ENCODE measurements at places on chromosomes 7 and 10.
A peak's percentile ranks its signal among the peaks of the same experiment; 100 is the strongest.

DNA sequence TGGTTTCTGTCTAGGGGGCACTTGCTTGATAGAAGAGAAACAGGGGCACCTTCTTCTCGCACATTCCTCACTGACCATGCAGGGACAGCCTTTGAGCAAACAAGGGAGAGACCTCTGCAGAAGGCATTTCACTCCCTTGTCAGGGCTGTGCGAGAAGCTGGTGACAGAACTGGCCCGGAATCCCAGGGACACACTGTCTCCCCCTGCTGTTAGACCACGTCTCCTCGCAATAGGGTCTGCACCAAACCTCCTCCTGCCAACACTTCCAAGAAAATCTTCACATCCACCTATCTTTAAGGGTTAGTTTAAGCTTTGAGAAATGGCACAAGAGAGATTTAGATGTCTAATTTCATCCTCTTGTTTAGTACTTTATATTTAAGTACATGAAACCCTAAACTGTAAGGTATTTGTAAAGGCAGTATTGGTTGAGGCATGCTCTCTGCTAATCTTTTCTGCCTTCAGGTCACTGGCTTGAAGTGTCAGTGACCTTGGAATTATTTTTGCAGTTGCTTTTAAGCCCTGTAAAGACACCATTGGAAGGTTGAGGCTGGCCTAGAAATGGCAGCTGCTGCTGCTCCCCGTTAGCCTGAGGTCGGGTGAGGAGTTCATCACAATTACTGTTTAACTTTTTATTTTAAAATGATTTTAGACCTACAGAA is 37.0 kb downstream of the RBM20 start:
- no peak for DNase-seq

- DNase-seq: no peak
These were observed at the start of gene GBX1 for GRCh38 chr7:151167197-151167961. Gene GBX1 (minus strand): TSS chr7:151167694. CDS start chr7:151167548, 146 bp downstream.

DNA sequence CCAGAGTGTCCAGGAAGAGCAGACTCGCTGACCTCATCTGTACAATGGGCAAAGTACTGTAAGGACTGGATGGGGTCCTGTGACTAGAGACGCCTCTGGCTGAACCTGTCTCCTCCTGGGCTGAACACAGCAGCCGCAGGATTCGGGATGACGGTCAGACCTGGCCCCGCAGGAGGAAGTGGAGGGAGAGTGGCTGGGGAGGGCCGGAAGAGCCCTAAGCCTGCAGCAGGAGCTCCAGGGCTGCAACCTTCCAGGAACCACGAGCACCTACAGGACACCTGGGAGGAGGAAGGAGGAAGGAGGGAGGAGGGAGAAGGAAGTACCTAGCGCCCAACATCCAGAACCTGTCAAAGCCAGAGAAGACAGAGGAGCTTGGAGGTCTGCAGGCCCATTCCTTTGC is 30.3 kb downstream of the TNRC18 start:
- no peak for DNase-seq

- no peak for DNase-seq
These were observed 205.6 kb downstream of the MDFIC start for GRCh38 chr7:115127399-115128021.

- DNase-seq: no peak
These were observed 126.7 kb upstream of the TMEM196 start for GRCh38 chr7:19900118-19900517.

DNA sequence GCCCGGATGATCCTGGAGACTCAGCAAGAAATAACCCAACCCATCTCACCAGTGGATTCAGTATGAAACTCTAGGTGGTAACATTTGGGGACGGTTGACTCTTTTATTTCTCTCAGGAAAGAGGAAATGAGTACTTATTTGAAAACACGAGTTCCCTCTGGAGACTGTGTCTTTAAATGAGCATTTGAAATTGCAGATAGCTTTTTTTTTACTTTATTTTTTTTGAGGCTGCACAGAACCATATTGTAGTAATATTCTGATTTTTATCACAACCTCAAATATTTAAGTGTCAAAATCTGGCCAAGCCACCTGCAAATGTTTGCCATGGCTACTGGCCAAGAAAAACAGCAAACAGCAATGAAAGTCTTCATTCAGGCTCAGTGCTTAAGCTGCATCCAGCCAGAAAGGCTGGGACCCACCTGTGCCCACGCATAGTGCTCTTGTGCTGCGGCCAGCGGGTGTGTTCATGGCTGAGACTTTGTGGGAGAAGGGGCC is 160.8 kb downstream of the CREB5 start:
- DNase-seq: no peak

GRCh38 chr10:6019796-6020195 is 42.4 kb downstream of the IL2RA start:
- DNase-seq: no peak

GRCh38 chr7:123635551-123636359 is 19.9 kb upstream of the LMOD2 start:
- no peak for DNase-seq

GRCh38 chr10:127405221-127405620 is 143.9 kb upstream of the NPS start:
- no peak for DNase-seq

DNA sequence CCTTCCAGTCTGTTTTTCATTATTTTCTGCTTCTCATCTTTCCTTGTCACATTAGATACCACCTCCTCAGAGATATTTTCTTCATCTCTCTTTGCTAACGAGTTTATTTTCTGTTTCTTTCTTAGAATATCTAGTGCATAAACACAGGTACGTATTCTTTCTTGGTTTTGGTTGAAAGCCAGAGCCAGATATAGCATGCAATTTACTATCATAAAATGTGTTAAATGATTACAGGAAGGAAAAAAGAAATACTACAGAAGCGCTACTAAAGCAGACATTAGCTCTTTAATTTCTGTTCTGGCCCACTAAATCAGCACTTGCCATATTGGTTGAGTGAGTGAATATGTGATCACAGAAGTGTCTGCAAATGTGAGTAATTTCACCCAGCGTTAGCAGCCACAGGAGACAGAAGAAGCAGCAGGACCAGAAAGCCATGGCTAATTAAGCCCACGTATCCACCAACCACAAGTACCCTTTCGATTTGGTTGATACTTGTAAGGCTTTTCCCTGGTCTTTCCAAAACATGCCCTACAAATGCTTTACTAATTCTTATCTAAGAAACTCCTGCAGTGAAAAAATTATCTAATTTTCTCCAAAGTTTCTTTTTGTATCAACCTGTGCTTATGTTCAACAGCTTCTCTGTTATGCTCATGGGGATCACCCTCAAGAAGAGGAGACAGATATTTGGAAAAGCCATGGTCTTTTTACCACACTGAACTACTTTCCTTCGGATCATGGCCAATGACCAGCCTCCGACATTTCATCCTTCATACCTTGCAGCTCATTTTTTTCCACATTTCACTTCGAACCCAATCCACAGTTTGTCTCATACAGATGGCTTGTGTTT is 23.1 kb upstream of the MACC1 start:
- DNase-seq: no peak

DNA sequence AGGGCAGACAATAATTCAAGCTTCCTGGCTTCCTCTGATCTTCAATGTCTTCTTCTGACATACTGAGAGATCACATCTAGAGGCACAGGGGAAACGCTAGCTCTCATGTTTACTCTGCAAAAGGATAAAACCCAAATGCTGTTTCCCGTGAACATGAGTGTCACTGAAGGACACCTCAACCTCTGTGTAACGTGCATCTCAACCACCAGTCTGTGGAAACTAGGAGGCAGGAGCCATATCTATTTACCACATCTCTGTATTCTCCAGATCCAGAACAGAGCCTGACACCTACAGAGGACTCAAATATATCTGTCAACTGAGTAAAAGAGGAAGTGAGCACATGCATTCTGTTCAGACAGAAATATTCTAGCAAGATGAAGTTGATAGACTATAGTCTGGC is 140.3 kb upstream of the TARP start:
- DNase-seq: no peak

- DNase-seq: no peak
These were observed 119.1 kb downstream of the PRKCQ start for GRCh38 chr10:6460861-6461409.

DNA sequence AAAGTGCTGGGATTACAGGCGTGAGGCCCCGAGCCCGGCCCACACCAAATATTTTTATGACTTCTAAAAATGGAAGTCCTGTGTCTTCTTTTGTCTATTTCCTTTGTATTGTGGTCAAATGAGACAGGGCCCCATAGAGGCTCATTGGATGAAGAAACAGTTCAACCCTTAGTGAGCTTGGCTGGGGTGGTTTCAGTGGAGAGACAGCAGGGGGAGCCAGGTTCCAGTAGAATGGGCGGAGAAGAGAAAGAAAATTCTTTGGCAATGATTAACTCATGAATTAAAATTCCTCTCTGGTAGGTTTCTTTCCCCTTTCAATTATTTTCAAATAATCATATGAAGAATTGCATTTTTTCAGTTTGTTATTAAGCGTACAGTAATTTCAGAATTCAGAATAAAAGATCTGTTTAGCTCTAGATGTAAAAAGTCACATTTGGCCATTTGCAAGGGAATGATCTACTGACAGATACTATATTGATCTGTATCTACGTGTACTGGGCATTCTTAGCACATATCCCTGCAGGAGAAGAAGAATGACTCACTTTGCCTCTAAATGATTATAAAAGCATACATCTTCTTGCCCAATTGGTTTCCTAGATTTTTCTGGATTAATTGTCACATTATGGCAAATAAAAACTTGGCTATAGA is 43.2 kb downstream of the PNLIPRP3 start:
- DNase-seq: no peak

GRCh38 chr7:122885583-122886356 is 490 bp downstream of the CADPS2 start:
- peak; percentile 39 for DNase-seq

DNA sequence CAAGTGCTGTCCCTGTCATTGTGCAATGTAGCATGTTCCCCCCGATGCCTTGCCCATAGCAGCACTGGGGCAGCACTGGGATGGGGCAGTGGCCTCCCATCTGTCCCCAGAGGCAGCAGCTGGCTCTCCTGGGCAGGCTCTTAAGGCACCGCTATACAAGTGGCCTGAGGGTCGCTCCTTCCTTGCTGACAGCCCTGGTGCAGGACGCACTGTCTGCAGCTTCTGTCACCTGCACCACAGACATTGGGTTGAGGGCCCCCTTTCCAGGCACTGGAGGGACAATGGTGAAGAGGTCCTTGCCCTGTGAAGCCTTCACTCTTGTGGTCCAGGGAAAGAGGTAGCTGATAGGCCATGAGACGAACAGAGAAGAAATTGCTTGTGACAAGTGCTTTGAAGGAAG is 10.6 kb downstream of the CPSF4 start:
- no peak for DNase-seq

DNA sequence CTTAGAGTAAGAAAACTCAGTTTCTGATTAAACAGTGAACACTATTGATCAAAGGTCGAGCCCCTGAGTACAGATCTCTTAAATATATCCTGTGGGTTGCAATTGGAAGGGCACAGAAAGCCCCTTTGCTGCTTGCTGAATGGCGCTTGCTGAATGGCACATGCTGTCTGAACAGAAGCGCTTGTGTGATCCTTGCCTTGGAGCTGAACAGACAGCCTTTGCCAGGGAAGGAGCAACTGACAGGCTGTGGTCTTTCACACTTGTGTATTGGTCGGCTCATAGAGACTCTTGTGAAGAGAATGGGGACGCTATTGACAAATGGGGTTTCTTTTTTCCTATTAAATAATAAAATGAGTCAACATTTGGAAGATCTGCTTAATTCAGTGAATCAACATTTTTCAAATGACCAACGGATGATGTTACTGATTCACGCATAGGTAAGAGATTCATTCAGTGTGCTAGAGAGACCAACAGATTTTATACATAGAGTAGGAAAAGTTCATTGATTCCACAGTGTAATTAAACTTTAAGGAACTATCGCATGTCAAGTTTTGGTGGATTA is 99.4 kb upstream of the TNS3 start:
- no peak for DNase-seq

- no peak for DNase-seq
These were observed 91.7 kb downstream of the GLRX3 start for GRCh38 chr10:130227883-130228282.

Data from NCI-H2029 treated with DMSO at 0.1 percent for 48 hours (cell line).